Cerebellar nuclear complex (tissue), 1 donor: ENCODE measurements at places on chromosomes 7 and 10.

DNA sequence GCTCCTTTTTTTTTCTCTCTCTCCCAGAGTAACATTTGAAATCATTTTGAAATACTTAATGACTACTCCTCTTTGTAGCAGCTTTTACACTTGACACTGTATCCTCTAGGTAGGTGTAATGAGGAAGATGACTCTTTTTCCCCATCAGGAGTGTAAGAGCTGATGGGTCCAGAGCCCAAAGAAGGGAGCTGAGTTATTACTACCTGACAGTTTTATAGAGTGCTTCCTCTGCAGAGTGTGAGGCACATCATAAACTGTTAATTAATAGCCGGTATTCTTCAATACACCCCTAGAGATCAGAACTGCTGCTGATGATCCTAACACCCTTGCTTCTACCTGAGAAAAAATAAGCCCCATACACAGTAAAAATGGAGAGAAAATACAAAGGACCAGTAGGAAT, 279.8 kb upstream of the SEMA3A start:
- DNase-seq = no peak

DNA sequence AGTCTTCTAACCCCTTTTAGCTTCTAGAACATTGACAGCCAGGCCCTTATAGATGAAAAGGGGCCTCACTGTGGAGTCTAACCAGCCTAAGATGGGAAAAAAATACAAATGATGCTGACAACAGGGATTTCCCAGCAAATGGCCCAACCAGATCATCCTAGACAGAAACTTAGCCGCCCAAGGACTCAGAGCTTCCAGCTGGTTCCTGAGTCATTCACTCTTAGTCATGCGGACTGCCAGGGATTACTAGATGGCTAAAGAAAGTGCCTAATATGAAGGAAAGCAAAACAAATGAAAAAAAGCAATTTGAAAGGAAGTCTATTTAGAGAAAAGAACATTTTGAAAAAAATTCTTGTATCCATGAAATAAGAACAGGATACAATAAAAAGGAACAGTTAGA, 23.7 kb downstream of the TSPAN14 start:
- no peak for DNase-seq

DNA sequence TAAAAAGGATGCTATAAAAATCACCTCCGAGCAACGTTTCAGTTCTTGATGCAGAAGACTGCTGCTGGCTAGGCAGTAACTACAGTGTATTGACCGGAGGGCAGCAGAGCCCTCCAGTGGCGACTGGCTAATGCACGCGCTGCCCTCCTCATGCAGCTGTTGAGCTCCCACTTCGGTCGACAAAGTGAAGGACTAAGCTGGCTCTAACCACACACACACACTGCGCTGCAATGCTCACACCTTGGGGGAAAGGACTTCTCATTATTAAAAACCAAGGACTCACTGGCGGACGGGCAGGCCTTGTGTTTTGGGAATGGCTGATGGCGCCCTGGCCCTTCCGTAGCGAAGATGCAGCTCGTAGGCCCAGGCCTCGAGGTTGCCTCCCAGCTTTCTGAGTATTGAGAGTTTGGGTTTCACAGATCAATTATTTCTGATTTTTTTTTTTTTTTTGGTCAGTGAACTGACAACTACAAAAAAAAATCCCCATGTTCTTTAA, 120.9 kb upstream of the DIP2C start:
- no peak for DNase-seq

GRCh38 chr7:80257756-80258155, 123.1 kb downstream of the GNAI1 start:
- no peak for DNase-seq

GRCh38 chr10:31042670-31043069, 11.0 kb upstream of the ZNF438 start:
- no peak for DNase-seq

DNA sequence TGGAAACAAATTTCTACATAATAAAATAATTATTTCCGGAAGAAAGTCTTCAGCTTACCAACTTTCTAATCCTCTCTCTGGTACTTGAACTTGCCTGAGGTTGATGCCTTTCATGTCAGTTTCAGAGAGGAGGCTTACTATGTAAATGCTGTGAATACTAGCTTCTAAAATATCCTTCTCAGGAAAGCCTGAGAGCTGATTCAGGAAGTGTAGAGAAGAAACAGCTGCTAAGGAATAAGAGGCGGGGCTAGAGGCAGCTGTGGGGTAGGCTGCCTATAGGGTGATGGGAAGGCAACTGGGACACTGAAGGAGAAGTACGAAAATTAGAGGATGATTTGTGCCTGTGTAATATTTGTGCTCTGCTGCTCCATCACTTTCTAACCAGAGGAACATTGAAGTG, 69.3 kb downstream of the AVL9 start:
- no peak for DNase-seq

- DNase-seq = no peak
Observed at GRCh38 chr7:104552102-104552501, 223.7 kb downstream of the LHFPL3 start.
